ENCODE measurements at places on chromosomes 5 and 9.

- DNase-seq, result no peak
Observed at GRCh38 chr5:126301056-126301455, 122.2 kb upstream of the GRAMD2B start.

DNA sequence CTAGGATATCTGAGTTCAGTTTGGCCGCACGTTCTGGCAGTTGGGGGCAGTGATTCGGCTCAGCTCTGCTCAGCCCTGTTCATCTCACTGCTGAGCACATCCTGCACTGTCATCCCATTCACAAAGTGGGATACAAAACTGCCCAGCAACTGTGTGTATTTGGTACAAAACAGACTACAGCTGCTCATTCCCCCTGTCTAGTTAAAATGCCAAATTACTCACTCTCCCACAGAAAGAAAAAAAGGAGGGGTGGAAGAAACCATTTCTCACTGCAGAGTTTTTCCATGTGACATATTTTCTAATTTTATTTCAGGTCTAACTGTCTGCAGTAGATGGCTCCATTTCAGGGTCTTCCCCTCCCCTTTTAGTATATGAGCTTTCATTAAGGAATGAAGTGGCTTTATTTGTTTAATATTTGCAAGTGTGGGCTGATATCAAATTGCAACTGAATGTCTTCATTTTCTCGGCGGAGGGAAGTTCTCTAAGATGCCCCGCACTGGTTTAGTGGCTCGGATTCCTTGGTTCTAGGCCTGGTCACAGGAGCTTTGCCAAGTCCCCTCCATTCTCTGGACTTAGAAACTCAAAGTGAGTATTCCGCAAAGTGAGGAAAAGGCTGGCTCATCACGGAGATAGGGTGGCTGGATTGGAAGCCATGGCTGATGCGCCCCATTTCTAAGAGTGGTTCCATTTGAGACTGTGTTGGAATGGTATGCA, 14.7 kb downstream of the COL15A1 start:
- DNase-seq, result no peak

- DNase-seq, result no peak
Observed at GRCh38 chr5:58871648-58872242, 288.9 kb downstream of the RAB3C start.

DNA sequence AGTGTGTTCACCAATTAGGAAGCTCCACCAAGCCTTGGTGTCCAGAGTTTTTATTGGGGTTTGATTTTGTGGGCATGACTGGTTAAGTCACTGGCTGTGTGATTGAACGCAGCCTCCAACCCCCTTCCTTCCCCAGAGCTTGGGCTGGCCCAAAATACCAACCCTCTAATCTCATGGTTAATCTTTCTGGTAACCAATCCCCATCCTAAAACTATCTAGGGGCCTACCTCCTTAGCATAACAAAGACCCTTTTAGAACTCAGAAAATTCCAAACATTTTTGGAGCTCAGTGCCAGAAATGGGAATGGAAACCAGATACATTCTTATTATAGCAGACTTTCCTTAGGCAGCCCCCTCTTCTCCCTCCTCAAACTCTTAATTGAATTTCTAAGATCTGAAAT, 35.9 kb upstream of the HRH2 start:
- no peak for DNase-seq

- DNase-seq, result no peak
Observed at GRCh38 chr5:138083702-138084101, at the start of gene WNT8A. Gene WNT8A (plus strand): TSS chr5:138084033. CDS start chr5:138084128, 95 bp downstream.

GRCh38 chr9:93380410-93381060, 71.0 kb upstream of the FAM120A start:
- DNase-seq, result no peak

GRCh38 chr9:130237076-130237475, 28.5 kb upstream of the HMCN2 start:
- no peak for DNase-seq
